ENCODE measurements at places on chromosomes 1 and 21.

- no peak for DNase-seq
Observed at GRCh38 chr1:19360016-19360415, 47.9 kb downstream of the SLC66A1 start.

DNA sequence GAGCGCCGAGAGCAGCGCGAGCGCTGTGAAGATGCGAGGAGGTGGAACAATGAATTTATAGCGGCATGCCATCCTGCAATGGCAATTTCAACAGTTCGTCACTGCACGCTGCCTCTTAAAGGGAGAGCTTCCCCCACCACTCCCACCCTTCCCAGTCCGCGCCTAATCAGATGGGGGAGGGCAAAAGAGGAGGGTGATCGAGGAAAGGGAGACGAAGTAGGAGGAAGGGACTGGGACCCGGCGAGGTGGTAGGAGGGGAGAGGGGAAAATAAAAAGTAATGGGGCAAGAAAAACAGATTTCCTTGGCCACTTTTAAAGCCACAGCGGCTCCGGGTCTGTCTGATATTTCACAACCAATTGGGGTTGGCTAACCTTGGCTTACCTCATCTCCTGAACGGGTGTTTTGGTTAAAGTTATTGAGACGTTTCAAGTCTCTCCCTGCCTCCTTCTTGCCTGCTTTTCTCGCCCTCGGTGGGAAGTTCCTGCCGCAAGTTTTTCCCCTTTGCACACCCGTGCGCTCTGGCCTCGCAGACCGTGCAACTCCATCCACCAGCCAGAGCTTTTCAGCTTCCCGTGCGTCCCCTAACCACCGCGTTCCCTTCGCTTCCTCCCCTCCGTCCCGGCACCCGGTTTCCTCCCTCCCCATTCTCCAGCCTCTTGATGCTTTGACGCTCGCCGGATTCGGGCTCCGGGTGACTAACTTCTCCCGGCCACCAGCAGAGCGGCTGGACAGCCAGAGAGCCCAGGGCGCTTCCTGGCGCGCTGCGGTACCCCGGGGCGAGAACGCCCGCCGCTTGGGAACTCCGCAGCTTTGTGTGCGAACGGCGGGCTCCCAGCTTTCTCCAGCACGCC is at the start of gene ADAMTS5:
ADAMTS5 (minus strand) TSS at position 27 of the 852 bp plus-strand sequence. CDS start 697 bp downstream, outside the sequence.
- DNase-seq = no peak

GRCh38 chr1:231248778-231249177 is 7.8 kb downstream of the GNPAT start:
- DNase-seq = no peak

DNA sequence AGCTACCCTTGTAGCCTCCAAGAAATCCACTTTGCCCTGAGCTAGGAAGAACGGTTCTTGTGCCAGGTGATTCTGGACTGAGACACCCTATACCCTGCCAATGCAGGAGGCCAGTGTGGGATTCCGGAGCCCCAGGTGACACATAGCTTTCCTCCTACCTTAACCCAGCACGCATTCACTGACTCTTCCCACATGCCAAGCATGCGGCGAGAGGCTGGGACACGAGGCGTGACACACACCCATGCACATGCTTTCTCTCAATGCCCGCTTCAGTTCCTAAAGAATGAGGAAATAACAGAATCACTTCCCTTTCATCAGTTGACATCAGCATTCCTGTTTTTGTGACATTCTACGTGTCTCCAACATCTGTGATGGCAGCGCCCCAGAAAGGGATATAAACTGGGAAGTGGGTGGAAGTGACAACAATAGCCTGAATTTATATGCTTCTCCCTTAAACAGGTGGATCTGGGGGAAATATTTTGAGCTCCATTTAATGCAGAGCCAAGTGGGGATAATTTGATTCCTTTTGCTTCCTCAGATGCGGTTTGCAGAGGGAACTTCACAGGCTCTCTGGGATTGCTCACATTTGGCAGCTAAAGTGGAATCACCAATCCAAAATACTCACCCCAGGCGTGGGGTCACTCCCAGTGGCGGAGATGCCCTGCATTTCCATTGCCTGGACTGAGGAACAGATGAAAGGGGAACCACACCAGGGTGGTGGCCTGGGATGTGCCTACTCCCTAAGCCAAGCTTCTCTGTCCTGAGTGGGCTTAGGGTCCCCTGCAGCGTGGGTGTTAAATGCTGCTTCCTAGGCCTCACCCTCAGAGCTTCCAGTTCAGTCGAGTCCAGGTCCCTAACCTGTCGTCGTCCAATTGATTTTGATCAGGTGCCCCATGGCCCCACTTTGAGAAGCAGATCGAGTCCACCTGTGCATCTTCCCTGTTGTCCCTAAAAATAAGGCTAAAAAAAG is 445.1 kb downstream of the SIPA1L2 start:
- no peak for DNase-seq

DNA sequence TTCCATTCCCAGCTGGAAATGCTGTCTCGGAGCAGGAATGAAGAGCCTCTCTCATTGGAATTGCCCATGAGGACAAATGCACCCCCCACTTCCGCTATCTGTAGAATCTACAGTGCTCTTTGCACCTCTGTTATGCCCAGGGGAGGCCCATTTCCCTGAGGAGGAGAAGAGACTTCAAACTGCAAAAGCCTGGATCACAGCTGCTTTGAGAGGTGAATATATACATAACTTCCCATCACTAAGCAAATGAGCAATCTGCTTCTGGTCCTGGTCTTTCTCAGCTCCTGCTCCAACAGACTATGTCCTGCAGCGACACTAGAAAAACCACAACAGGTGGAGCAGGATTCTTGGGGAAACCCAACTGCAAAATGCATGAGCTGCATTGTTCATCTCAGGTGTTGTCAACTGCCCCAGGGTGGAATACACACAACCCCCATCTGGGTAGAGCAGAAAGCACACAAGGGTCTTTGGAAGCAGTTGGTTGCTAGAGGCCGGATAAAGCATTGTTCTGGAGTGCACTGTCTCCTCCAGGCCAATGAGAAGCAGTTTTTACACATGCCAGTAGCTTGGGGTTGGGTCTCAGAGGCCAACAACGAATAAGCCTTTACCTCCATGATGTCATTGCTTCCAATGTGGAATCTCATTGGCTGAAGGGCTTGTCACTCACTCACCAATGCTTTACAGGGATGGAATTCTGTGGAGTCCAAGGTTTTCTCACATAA is 67.7 kb upstream of the RAB4A start:
- DNase-seq = no peak

Measured in stimulated activated CD8-positive, alpha-beta memory T cell treated with anti-CD3 and anti-CD28 coated beads, Interleukin-15, amount 100 ng/mL, for 4 hours (primary cell).